ENCODE measurements at places on chromosomes 3 and 15.

DNA sequence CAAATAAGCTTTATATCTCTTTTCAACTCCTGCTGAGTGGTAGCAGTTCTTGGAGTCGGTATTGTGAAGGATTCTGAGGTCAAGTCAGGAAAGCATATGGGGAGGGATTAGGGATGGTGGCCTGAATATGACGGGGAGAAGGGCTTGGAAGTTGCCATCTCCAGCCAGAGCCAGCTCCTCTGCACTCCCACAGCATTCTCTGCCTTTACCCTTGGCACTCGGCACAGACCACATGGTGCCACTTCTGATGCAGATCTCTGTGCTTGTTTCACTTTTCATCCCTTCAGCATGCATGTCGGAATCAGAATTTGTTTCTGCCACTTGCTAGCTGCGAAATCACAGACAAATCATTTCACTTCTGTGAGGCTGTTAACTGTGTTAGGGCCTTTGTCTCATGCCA is 52.5 kb downstream of the RAB11A start:
- no peak for DNase-seq

DNA sequence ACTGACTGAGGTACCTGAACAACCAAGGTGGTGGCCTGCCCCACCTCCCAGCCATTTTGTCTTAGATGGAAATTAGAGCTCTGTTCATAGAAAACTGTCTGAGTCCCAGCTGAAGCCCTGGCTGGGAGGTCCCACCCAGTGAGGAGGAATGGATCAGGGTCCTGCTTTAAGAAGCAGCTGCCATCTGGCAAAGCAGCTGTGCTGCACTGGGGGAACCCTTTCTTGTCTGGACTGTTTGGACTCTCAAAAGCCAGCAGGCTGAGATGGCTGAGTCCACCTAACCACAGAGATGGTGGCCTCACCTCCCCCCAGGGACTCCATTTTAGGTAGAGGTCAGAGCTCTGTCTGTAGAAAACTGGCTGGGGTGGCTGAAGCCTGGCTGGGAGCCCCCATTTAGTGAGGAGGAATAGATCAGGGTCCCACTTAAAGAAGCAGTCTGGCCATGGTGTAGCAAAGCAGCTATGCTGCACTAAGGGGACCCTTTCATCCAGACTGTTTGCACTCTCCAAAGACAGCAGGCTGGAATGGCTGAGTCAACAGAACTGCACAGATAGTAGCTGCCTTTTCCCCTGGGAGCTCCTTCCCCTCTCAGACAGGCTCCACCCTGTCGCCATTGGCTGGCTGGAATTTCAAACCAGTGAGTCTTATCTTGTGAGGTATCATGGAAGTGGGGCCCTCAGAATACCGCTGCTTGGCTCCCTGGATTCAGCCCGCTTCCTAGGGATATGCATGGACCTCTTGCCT is 116.9 kb downstream of the EPHA6 start:
- no peak for DNase-seq

GRCh38 chr3:169350228-169350627 is 313.3 kb downstream of the MECOM start:
- no peak for DNase-seq

DNA sequence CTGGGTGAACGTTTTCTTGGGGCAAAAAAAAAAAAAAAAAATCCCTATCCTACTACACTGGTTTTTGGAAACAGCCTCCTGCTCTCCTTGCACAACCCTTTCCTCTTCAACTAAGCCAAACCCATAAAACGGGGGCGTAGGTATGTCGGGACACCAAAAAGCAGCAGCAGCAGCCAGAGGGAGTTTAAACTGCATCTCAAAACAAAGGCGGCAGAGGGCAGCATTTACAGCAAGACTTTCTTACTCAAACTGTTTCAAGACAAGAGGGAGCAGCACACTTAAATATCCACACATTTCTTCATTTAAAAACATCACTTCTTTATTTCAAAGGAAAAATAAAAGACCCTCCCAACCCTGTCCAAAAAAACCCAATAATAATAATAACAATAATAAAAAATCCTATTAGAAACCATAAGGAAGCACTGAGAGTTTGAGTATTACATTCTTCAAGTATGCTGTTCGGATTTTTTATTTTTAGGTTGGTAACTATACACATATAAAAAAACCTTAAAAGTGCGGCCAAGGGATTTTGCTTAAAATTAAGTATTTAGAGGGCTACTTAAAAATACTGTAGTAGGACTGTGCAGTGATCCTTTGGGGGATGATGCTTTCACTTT is 43.9 kb upstream of the PLXND1 start:
- DNase-seq: peak; percentile 2

DNA sequence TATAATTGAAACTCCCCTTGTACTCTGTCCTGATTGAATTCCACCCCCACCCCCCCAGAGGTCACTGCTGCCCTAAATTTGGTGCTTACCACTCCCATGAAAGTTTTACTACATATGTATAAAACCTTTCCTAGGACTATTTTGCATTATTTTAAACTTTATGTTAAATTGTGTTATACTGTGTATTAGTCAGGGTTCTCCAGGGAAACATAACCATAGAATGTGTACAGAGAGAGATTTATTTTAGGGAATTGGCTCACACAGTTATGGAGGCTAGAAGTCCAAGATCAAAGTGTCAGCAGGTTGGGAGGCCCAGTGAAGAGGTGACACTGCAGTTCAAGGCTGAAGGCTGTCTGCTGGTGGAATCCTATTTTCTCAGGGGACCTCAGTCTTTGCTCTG is 29.2 kb downstream of the BFSP2 start:
- DNase-seq: no peak
